ENCODE measurements at places on chromosomes 1 and 21. TPM values are rescaled to one million over a fixed set of nuclear protein-coding genes. Genes with fewer than 3 reads are reported as not detected.

The BEST4 gene
- total RNA-seq = 0.21 TPM

The SCAF4 gene
- 42.0 TPM for total RNA-seq

- H3K4me3 ChIP-seq = no peak overlapping the region
- no peaks in the 10 kb centered on the region for H3K4me1 ChIP-seq
- no peaks in the 10 kb centered on the region for H3K36me3 ChIP-seq
- peaks cover 24% of the 10 kb centered on the region for H3K27me3 ChIP-seq
- H3K27ac ChIP-seq = no peak overlapping the region
- DNase-seq = no peak
Measured at GRCh38 chr1:203120325-203121153, 7.0 kb upstream of the ADORA1 start.

The RIMKLA gene
- not detected for total RNA-seq

- no peaks in the 10 kb centered on the region for H3K4me1 ChIP-seq
- H3K4me3 ChIP-seq = no peak overlapping the region
- DNase-seq = no peak
- no peak overlapping the region for H3K27ac ChIP-seq
- H3K36me3 ChIP-seq = no peaks in the 10 kb centered on the region
Measured at GRCh38 chr1:60727552-60727951, 354.8 kb upstream of the NFIA start.

GRCh38 chr1:247337250-247337746 lies 5.6 kb upstream of the ZNF496 start:
- no peak overlapping the region for H3K27ac ChIP-seq
- H3K4me1 ChIP-seq = peaks cover 7% of the 10 kb centered on the region
- DNase-seq = no peak
- no peak overlapping the region for H3K4me3 ChIP-seq
- no peaks in the 10 kb centered on the region for H3K27me3 ChIP-seq

- no peaks in the 10 kb centered on the region for H3K36me3 ChIP-seq
- H3K4me1 ChIP-seq = peaks cover 12% of the 10 kb centered on the region
- no peak overlapping the region for H3K27ac ChIP-seq
- H3K27me3 ChIP-seq = peaks cover 13% of the 10 kb centered on the region
- H3K4me3 ChIP-seq = no peak overlapping the region
Measured at GRCh38 chr1:183443011-183443410, 24.8 kb upstream of the NMNAT2 start.

The INTS3 gene
- total RNA-seq = 56.1 TPM

Measured in endothelial cell of umbilical vein (primary cell).